MV-4-11 (cell line): ENCODE measurements at places on chromosomes 4 and X.

DNA sequence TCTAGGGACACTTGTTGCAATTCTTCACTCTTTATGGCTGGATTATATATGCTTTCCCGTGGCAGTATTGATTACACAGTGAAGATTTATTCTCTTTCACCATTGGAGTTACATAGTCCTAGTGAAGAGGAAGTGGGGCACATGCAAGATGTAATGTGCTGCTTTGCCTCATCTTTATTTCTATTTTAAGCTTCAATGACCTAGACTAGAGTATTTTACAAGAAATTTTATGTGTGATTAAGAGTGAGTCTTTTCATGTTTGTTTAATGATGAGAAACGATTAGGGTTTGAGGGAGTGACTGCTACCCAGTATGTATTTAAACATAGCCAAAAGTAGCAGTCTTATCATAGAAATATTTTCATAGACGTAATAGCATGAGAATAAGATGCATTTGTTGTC is 30.8 kb downstream of the DIAPH2 start:
- DNase-seq, result peak; percentile 58

DNA sequence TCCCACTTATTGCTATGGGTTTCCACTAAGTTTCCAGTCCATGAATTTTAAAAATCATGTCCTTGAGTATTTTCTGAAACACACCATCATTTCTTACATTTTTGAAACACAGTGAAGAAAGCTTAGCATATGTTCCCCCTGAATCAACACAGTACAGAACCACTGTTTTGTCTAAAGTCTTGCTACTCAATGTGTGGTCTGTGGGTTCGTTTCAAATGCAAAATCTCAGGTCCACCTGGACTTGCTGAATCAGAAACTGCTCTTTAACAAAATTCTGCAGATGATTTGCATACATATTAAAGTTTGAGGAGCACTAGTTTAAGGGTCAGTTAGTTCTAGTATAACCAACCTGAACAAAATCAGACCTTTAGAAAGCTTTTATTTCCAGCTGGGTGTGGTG is 60.4 kb downstream of the SUPT20HL2 start:
- no peak for DNase-seq

DNA sequence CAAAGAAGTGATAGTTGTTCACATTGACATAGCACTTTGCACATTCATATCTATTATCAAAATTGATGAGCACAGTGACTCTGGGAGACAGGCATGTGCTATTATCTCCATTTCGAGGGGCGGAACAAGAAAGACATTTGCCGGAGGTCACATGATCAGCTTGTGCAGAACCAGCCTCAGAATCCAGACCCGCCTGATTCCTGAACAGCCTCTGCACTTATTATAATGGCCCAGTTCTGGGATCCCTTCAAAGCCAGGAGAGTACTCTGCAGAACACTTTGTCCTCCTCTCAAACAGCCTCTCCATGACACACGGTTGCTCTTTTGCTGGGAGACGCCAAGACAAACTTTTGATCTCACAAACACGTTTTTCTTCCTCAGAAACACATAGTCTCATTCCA is 48.4 kb downstream of the RWDD4 start:
- DNase-seq, result no peak

DNA sequence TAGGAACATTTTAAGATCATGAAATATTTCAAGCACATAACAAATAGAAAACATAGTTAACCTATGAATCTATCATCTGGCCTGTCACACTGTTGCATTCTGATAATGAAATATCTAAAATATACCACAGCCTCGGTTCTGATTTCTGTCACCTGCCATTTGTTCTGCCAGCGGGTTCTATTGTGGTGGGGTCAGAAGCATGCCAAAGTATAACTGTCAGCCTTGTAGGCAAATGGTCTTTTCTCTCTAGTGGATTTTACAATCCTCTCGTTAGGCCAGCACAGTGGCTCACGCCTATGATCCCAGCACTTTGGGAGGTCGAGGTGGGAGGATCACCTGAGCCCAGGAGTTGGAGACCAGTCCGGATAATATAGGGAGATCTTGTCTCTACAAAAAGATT is 47.9 kb downstream of the HTRA3 start:
- no peak for DNase-seq

- no peak for DNase-seq
These were observed 138.7 kb downstream of the AFAP1 start for GRCh38 chr4:7801001-7801400.

- no peak for DNase-seq
These were observed 218.5 kb upstream of the AFF2 start for GRCh38 chrX:148281920-148282319.

DNA sequence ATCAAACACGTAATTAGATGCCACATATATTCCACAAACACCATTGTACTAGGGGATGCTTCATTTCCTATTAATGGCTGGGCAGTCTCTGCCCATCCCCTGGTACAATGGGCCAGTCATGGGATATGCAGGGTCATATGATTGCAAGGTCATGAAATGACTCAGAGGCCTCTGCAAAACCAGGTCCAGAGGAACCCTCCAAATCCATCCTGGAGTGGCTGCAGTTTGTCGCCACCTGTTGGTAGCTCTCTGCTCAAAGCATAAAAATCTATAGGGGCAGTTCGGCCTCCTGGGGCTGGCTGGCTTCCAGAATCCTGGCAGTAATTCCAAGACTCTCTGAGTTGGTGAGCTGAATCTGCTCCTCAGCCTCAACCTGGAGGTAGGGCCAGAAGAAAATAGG is 22.9 kb upstream of the PUDP start:
- no peak for DNase-seq
